ENCODE measurements at places on chromosomes 1 and 21.

- DNase-seq = no peak
Observed at GRCh38 chr21:17214801-17215200, 298.0 kb upstream of the CXADR start.

DNA sequence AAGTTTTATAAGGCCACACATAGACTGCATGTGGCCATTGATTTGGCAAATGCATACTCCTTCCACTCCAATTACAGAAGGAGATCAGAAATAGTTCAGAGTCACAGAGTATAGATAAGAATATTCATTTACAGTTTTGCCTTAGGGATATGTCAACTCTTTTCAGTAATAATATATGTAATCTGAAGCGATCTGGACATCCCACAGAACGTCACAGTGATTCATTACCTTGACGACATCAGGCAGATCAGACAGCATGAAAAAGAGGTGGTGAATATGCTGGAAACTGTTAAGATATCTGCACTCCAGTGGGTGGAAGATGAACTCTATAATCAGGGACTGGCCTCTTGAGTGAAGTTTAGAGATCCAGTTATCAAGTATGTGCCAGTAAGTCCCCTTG lies 240.4 kb downstream of the DPYD start:
- DNase-seq = no peak

DNA sequence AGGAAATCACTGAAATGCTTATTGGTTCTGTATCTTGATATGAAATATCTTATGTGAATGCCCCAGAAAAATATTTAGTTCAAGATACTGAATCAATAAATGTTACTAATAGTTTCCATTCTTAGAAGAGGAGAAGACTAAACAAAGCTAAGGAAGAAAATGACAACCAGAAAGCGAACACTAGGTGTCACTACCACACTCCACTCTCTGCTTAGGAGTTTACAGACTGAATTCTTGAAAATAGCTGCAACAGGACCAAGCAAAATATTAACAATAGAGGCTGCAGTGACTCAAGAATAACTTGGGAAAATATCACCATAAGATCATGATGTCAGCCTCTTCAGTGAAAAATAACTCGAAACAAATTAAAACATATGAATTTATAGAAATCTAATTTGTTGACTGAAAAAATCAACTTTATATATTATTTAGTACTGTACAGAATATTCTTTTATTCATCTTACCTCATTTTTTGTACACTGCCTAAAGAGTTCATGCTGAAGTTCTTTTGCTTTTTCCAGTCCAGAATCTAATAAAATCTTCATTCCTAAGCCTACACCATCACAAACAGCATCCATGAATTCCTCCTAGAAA lies 61.6 kb downstream of the KIF14 start:
- DNase-seq = no peak

- no peak for DNase-seq
Observed at GRCh38 chr1:212692774-212693644, 6.6 kb downstream of the BATF3 start.

GRCh38 chr1:22536506-22536905 lies 26.8 kb upstream of the EPHA8 start:
- DNase-seq = no peak

Data from stimulated activated CD8-positive, alpha-beta memory T cell treated with anti-CD3 and anti-CD28 coated beads, Interleukin-4, amount 100 ng/mL, for 1 hour (primary cell).